ENCODE measurements at places on chromosomes 4 and X.

- DNase-seq: no peak
Measured at GRCh38 chr4:34636623-34637022, 1607.7 kb downstream of the ARAP2 start.

DNA sequence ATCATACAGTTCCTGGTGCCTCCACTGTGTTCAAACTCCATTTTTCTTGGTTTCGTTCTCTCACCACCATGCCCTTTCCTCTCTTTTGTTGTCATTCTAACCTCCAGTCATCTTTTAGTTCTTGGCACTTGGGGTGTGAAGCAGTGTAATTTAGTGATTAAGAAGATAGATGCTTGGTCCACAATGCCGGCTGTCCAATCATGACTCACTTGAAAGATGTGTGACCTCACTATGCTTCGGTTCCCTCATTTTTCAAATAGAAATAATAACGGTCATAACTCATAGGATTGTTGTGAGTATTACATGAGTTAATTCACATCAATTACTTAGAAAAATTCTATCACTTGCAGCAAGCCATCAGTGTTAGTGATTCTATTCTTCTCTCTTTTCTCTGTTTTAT, 327.8 kb downstream of the ADGRL3 start:
- DNase-seq: no peak

GRCh38 chr4:67470871-67471270, 74.4 kb downstream of the CENPC start:
- no peak for DNase-seq

- DNase-seq: no peak
Measured at GRCh38 chr4:134539729-134540231, 338.2 kb upstream of the PABPC4L start.

DNA sequence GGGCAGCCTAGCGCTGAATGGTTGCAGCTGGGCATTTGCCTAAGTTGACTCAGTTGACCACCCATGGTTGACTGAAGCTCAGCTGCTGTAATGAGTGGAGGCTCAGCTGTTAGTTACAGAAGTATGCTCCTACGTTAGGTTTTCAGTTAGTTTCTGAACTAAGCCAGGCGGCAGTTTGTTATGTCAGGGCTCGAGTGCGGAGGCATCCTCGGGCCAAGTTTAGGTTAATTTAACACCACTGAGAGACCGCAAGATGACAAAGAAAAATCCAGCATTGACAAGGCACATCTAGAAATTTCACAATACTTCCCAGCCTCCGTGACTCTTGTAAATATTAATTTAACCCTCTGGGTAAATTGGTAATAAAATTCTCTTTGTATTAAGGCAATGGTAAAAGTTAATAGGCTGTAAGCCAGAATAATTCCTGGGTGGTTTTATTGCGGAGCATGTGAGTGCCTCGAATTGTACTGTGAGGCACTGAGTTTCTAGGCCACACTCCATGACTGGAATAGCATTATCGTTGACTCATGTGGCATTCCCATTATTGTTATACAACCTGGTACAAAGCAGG, 33.1 kb upstream of the CDKN2AIP start:
- no peak for DNase-seq

DNA sequence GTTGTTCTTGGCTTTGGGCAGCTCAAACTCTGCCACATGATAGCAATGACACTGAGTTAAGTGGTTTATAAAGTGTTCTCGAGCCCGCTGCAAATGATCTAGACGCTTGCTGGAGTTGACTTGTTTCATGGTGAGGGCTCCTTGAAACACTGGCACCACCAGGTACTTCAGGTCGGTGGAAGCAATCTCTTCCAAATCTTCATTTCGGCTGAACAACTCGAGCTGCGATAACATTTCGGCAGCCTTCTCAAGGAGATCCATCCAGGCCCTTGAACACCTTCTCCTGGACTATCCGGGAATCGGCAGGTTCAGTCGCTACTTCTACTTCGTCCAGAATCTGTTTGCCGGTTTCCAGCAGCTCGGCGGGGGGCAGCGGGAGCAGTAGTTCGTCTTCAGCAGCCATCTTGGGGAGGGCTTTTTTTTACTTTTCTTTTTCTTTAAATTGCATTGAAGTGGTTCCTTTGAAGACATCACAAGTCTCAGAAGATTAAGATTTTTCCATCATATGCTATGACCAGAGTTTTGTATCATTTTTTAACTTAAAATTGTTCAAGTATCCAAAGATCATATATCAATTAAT, 28.0 kb downstream of the HNRNPDL start:
- no peak for DNase-seq

DNA sequence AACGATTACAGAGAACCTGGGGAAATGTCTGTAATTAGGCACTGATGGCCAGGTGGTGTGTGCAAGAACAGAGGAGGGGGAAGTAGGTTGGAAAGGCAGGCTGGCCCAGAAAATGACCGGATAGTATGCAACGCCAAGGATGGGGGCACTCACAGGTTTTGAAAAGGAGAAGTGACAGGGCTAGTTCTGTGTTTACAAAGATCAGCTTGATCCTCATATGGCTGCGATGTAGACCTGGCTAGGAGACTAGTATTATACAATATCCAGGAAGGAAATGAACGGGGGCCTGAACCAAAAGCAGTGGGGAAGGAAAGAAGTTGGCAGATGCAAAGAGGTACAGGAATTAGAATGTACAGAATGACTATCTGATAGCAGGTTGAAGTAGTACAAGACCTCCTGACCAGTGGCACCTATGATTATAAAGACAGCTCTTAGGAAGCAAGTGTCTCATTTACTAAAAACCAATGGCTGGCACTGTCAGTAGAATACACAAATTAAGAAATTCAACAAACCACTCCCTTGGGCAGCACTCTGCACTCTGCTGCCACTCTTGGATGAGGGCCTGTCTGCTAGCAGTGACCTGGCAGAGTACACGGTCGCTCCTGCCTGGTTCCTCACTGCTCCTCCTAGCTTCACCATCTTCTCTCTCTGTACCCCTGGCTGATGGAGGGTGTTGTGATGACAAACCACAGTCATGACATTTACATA, 14.1 kb downstream of the MFAP3L start:
- DNase-seq: no peak

DNA sequence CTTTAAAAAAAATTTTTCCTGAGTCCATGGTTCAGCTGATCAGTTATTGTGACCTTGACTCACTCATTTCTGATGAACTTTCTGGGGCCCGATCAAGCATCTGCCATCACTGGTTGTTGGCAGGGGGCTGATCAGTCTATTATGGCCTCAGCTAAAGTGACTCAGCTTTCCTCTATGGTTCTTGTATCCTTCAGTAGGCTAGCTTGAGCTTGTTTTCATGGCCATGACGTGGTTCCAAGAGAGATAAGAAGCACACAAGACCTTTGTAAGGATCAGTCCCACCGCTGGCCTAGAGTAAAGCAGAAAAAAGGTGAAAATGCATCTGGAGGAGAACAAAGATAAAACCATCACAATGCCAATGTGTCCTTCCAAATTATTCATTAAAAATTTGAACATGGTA, 29.8 kb upstream of the EPGN start:
- no peak for DNase-seq

DNA sequence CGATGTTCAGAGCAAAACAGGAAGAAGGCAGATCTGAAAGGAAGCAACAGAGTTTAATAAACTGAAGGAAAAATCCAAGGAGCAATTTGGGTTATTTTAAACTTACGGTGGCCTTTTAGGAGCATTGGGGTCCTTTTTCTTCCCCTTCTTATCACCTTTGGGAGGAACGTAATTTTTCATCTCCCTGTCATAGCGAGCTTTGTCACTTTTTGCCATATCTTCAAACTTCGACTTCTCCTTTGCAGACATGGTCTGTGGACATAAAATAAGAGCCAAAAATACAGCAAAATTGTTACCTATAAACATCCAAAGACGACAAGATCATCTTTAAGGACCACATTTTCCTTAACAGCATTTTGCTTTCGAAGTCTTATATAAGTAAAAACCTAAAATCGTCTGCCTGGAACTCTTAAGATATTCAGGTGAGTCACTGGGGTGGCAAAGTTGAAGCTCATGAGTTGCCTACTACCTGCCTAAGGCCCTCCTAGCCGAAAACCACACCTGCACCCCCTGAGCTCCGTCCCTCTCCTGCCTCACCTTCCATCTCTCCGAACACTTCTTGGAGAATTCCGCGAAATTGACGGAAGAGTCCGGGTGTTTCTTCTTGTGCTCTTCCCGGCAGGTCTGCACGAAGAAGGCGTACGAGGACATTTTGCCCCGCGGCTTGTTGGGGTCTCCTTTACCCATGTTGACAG, 1.0 kb downstream of the HMGB2 start:
- no peak for DNase-seq

- no peak for DNase-seq
Measured at GRCh38 chr4:103719830-103720207, at the start of gene TACR3. Gene TACR3 (minus strand): TSS chr4:103719985. CDS start chr4:103719675, 310 bp downstream.

All from activated T-cell treated with anti-CD3 and anti-CD28 coated beads for 1 hour (primary cell).